Type B pancreatic cell (in vitro differentiated cells): ENCODE measurements at places on chromosomes 7 and 10. TPM values are rescaled to one million over a fixed set of nuclear protein-coding genes. Genes with fewer than 3 reads are reported as not detected.

DNA sequence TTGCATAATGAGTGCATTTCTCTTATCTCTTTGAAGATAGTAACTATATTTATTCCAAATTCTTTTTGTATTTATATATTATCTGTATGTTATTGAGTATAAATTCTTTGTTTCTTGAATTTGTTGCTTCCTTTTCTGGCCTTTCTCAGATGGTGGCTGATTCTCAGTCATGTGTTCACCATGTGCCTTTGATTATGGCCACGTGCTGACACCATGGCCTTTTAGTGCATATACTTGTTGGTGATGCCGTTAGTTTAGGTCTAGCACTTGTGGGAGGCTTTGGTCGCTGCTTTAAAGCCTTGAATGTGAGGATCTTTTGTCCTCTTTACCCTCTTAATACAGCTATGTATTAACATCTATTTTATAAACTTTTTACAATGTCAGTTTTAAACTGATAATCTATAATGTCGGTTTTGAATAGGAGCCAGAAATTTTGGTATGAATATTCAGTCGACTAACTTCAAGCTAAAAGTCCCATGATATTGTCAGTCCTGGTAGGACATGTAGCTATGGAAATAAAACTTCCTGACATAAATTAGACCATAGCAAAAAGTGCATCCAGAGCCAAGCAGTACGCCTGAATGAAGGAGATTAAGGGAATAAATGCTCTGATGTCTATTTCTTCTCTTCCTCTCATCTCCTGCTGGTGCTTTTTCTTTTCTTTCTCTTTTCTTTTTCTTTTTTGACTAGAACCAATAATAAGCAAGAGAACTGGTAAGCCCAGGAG is 130.3 kb downstream of the GNAI1 start:
- no peaks in the 10 kb centered on the region for H3K4me1 ChIP-seq
- no peaks in the 10 kb centered on the region for H3K36me3 ChIP-seq
- H3K4me3 ChIP-seq = no peak overlapping the region
- no peak overlapping the region for H3K27ac ChIP-seq
- no peak for DNase-seq

- no peaks in the 10 kb centered on the region for H3K4me1 ChIP-seq
- no peaks in the 10 kb centered on the region for H3K36me3 ChIP-seq
- peaks cover 3% of the 10 kb centered on the region for H3K27me3 ChIP-seq
- no peak overlapping the region for H3K27ac ChIP-seq
Measured at GRCh38 chr7:122217125-122217524, 73.1 kb upstream of the AASS start.

GRCh38 chr7:66110856-66111255 is 3.8 kb upstream of the CRCP start:
- H3K27ac ChIP-seq = peak overlapping the region; percentile 86
- peak overlapping the region; percentile 30 for H3K4me3 ChIP-seq
- DNase-seq = no peak
- peaks cover 7% of the 10 kb centered on the region for H3K4me1 ChIP-seq
- no peaks in the 10 kb centered on the region for H3K27me3 ChIP-seq

DNA sequence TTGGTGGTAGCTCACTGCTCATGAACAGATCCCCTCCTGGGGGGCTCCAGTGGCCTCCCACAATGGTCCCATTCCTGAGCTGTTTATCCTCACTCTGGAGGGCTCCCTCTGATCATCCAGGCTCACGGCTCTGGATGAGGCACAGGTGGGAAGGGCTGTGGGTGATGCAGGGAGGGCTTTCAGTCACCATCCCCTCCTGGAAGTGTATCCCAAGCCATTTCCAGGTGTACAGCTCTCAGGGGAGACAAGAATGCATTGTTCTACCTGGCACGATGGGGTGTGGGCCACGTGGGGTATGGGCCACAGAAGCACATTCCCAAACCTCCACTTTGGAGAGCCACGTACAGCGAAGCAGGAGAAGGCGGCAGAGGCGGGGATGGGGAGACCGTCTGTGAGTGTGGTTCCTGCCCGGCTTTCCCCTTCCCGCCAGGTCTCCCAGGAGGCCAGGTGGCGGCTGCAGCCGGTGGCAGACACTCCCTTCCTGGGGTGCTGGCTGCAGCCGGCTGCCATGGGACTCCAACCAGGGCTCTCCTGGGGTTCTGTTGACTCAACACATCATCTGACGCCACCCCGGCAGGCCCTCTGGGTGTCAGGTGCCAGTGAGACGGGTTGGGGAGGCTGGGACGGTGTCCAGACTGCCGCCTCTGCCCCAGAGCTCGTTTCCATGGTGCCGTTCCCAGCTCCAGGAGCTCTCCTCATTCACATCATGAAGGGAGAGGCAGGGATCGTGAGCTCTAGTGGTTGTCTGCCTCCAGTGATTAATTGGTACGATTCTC is 169.7 kb upstream of the RHEB start:
- peaks cover 32% of the 10 kb centered on the region for H3K4me1 ChIP-seq
- H3K27me3 ChIP-seq = no peaks in the 10 kb centered on the region
- H3K4me3 ChIP-seq = peak overlapping the region; percentile 15
- H3K36me3 ChIP-seq = no peaks in the 10 kb centered on the region
- H3K27ac ChIP-seq = peak overlapping the region; percentile 48
- no peak for DNase-seq

DNA sequence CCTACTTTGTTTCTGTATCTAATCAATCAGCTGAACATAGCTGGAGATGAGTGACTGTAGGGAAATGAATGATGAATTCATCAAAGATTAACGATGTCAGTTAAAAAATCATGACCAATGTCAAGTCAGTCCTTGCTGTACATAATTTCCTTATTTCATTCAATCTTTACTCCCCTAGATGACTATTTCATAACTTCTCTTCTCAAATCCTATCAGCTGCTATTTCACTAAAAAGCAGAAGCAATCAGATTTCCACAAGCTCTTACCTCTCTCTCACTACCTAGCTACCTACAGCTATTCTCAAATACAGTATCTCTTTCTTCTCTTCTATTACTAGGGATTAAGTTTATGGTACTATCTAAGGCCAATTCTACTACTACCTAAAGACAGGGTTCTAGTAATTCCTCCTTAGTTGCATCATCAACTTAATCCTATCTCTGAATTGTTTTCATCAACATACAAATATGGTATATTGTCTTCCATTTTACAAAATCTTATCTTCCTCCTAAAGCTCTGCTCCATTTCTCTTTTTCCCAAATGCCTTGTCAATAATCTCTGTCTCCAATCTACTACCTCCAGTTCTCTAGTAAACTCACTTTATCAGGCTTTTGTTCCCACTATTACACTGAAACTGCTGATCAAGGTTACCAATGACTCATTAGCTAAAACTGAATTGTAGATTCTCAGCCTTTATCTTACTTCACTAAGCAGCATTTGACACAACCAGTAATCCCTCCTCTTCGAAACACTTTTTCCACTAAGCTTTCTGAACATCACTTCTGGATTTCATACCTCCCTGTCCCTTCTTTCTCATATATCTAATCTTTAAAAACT is 28.4 kb downstream of the JMJD1C start:
- peaks cover 2% of the 10 kb centered on the region for H3K36me3 ChIP-seq
- H3K27ac ChIP-seq = no peak overlapping the region
- no peak overlapping the region for H3K4me3 ChIP-seq
- H3K4me1 ChIP-seq = peaks cover 26% of the 10 kb centered on the region

DNA sequence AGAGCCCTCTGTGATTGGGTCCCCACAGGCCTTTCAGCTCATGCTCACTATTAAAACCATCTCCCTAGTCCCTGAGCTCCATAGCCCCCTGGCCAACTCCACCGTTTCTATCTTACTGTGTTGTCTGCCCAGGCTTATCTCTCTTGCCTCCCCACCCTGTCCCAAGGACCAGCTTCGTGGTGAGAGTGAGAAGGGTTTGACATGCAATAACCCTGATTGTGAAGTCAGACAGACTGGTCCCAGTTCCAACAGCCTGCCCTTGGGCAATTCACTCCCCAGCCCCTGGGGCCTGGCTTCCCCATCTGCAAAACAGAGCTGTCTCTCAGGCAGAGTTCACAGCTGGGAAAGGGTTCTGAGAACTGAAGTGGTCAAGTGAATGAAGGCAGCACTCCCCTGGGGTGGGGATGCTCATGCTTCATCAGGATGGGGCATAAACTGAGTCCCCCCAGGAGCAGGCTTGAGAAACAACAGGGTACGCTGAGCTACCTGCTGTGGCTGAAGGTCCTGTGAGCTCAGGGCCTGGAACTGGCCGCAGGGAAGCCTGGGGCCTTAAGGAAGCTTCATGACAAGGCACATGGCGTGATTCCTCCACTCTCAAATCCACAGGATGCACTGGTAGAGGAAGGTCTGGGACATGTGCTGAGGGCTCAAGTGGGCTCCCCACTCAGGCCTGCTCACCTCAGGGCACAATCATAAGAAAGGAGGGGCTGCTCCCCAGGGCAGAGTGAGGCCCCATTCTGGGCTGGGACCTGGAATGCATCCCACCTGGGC is 1.8 kb upstream of the PPIF start:
- peaks cover 5% of the 10 kb centered on the region for H3K4me1 ChIP-seq
- H3K27ac ChIP-seq = no peak overlapping the region
- DNase-seq = peak; percentile 51
- no peaks in the 10 kb centered on the region for H3K27me3 ChIP-seq

- H3K4me3 ChIP-seq = no peak overlapping the region
- DNase-seq = no peak
- H3K27me3 ChIP-seq = no peaks in the 10 kb centered on the region
- no peaks in the 10 kb centered on the region for H3K4me1 ChIP-seq
- H3K36me3 ChIP-seq = no peaks in the 10 kb centered on the region
- no peak overlapping the region for H3K27ac ChIP-seq
Measured at GRCh38 chr10:92901819-92902251, 53.5 kb downstream of the EXOC6 start.

- DNase-seq = no peak
- H3K27me3 ChIP-seq = no peaks in the 10 kb centered on the region
- no peaks in the 10 kb centered on the region for H3K36me3 ChIP-seq
- H3K4me1 ChIP-seq = peaks cover 13% of the 10 kb centered on the region
- H3K27ac ChIP-seq = no peak overlapping the region
Measured at GRCh38 chr7:8154272-8154671, 107.7 kb downstream of the ICA1 start.

DNA sequence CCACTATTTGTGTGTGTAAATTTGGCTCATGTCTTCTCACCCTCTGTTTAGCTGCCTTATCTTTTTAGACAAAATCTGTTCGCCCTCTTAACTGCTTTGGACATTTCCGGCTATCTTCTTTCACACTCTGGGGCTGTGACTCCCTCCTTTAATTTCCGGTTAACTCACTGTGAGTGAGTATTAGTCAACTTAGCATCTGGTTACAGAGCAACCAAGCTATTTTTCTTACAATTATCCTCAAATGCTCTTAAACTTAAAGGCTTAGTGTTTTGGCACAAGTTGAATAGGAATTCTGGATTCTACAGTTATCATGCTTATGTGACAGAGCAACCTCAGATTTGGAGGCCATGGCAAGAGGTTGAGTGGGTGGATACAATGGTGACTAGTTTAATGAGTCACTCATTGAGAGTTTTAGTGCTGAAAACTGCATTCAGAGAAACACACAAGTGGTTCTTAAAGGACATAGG is 177.6 kb upstream of the SEMA3A start:
- peaks cover 11% of the 10 kb centered on the region for H3K4me1 ChIP-seq
- no peak overlapping the region for H3K4me3 ChIP-seq
- no peak overlapping the region for H3K27ac ChIP-seq

AKR1E2 gene
- total RNA-seq = 4.7 and 6.6 TPM in 2 replicates

NXPH1 gene
- total RNA-seq = 0.29 and 0.33 TPM in 2 replicates

GIMAP4 gene
- total RNA-seq = not detected in 2 replicates

VSTM4 gene
- 0.12 and 2.6 TPM in 2 replicates for total RNA-seq
